ENCODE measurements at places on chromosomes 5 and 9.

- no peak for DNase-seq
These were observed 13.1 kb downstream of the PAPPA start for GRCh38 chr9:116166713-116167112.

DNA sequence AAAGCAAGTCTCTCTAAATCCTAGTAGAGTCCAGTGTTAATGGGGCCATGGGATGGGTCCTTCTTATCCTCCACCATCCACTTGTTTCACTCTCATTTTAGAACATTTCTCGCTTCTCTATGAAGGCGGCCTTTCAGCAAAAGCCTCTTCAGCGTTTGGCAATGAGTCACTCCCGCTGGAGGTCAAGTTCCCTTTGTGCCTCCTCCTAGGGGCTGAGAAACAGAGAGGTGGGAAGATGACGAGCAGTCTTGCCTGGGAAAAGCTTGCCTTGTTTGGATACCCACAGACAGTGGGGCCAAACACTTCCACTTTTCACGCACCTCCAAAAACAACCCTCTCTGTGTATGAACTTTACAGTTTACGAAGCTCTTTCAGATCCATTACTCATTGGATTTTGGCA, 168.8 kb downstream of the GABBR2 start:
- DNase-seq = no peak

DNA sequence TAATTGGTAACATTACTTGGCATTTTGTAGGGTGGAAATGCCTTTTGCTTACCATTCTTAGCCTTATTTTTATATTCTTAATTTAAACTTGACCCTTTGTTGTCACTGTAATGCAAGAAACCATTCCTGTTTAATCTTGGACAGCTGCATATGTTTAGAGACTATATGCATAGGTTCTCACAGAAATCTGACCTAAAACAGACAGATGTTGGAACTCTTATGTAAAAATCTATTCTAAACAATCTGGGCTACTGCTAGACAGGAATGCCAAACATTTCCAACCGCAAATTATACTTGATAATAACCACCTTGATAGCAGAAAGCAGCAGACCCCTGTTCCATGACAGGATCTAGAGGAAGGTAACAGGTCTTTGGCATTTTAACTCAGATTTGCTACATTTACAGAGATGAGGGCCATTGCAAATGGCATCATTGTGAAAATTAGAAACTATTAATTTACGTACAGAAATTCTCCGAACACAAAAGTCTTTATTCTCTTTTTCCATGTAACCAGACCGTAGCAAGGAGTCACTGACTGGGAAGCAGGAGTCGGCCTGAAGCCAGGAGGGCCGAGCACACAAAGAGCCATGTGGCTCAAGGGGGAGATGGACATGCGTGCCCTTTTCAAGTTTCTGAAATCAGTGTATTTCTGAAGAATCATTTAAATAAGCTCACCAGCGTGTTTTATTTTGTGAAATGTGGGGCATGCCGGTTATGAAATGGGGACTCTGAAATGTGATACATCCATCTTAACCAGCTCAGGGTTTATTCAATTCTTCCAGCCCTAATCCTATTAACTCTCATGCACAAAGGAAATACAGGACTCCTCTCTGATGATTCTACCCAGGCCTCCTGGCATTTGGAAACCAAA, 139.3 kb downstream of the AOPEP start:
- DNase-seq = peak; percentile 53

GRCh38 chr5:58922461-58923171, 339.7 kb downstream of the RAB3C start:
- peak; percentile 38 for DNase-seq

DNA sequence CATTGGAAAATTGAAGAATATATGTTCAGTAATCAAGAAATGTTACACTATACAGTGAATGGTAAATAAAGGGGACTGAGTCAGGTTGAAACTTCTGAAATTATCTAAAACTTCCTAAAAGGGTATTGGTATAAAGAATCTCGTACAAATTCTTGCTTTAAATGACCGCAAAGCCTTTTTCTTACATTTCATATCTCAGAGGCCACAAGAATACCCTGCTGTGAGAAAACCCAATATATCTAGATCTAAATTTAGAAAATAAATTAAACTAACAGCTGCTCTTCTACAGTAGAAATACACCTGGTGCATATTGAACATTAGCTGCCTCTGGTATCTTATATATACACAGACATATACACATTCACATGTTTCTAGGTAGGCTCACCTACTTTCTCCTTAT, 221.7 kb downstream of the PCSK5 start:
- DNase-seq = no peak

DNA sequence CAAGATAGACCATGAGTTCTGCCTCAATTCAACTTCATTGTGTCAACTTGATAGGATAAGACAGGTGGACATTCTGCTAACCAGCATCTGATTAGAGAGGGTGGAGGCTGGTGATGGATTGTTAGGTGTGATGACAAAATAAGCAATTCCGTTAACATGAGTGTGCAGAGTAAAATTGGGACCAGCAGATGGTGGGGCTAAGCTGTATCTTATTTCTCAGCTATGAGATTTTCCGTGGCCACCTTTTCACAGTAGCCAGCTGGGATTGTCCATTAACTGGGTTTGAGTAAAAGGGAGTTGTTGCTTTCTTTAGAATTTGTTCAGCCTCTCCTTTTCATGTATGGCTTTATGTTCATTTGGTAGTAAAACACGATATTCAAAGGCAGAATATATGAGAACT, 28.8 kb upstream of the TAL2 start:
- no peak for DNase-seq

DNA sequence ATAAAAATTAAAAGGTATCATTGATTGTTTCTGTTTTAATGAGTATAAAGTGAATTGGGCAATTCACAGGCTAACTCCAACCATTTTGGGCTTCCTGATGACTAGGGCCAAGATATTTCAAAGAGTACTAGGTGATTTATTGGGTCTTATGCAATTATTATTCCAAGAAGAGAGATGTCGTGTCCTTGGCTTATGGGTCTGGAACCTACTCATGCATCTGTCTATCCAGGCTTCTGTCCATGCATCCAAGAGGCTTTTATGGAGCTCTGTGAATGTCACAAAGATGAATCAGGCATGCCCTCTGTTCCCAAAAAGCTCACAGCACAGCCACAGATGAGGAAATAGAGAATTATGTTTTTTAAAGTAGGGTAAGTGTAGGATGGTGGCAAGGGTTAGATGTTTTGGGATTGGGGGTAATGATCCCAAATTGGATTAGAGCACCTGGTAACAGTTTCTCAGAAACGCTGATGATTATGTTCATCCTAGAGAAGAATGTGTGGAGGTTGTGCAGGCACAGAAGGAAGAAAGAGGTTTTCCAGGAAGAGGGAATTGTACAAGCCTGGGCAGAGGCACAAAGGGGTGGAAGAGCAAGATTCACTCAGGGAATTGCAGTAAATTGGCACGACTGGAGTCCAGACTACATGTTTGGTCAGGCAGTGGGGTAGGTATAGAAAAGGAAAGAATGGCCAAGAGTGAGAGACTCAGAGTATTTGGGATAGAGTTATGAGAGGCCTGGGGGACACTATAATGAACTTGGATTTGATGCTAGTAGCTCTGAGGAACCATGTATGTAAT, 83.0 kb upstream of the TNC start:
- DNase-seq = no peak

- no peak for DNase-seq
These were observed 17.6 kb downstream of the NDUFS6 start for GRCh38 chr5:1818784-1819183.

DNA sequence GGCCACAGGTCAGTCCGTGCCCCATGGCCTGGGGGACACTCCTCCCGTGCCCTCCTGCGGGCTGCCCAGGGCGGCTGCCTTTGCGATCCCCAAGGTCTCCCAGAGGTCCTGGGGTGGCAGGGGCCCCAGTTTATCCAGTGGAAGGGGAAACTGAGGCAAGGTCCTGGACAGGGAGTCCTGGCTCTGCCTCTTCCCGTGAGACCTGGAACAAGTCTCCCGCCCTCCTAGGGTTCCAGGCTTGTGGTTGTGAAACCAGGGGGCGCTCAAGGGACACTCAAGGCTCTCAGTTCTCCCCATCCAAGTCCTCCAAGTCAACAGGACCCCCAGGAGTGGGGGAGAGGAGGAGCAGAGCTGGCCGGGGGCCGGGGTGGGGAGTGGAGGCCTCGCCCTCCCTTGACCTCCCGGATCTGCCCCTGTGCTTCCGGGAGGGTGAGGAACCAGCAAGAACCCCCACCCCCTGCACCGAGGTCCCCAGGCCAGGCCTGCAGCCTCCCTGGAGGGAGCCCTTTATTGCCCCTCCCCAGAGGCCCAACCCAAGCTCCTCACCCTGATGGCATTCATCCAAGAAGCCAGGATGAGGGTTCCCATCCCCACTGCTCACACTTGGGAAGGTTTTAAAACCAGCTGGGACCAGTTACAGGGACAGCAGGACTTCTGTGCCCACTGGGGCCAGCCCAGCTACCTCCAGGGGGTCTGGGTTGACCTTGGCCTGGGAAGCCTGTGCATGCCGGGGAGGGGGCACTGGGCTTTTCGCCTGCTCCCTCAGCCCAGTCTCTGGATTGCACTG, 24.7 kb upstream of the TMEM250 start:
- peak; percentile 12 for DNase-seq

- no peak for DNase-seq
These were observed 70.7 kb downstream of the LNPEP start for GRCh38 chr5:97006454-97007060.

DNA sequence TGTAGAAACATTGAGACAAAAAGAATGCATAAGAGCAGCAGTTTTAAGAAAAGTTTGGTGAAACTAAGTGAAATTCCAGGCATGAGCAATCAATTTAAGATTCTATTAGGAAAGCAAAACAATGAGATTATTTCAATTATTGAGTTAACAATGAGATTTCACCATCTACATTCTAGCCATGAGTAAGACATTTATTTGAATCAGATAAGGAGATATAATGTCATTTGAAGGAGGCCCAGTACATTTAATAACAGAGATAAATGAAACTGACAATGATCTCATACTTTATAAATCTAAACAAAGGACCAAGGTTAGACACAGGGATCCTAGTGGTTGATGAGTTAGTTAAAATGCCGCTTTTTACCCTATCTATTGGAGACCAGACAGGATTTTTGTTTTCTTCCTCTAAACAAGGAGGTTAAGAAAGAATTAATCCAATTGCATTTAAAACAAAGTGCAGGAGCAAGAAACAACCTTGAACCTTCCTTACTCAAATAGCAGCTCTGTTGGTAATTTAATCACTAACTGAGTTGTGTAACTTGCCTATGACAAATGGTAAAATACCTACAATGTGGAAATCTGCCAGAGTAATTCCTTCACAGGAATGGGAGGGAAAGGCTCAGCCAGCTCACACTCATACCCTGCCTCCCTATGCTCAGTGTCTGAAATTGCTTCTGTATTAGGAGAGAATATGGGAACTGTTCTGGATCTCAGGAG, 103.5 kb upstream of the NR3C1 start:
- DNase-seq = no peak

GRCh38 chr5:148085977-148086705, 22.4 kb downstream of the SPINK5 start:
- no peak for DNase-seq

GRCh38 chr9:127087411-127087810, 35.0 kb downstream of the ANGPTL2 start:
- DNase-seq = peak; percentile 24

GRCh38 chr5:68181039-68181599, 34.4 kb upstream of the PIK3R1 start:
- no peak for DNase-seq

GRCh38 chr5:135745897-135746500, 88.5 kb upstream of the SLC25A48 start:
- no peak for DNase-seq

GRCh38 chr5:18967637-18968036, 1020.4 kb downstream of the CDH18 start:
- no peak for DNase-seq

DNA sequence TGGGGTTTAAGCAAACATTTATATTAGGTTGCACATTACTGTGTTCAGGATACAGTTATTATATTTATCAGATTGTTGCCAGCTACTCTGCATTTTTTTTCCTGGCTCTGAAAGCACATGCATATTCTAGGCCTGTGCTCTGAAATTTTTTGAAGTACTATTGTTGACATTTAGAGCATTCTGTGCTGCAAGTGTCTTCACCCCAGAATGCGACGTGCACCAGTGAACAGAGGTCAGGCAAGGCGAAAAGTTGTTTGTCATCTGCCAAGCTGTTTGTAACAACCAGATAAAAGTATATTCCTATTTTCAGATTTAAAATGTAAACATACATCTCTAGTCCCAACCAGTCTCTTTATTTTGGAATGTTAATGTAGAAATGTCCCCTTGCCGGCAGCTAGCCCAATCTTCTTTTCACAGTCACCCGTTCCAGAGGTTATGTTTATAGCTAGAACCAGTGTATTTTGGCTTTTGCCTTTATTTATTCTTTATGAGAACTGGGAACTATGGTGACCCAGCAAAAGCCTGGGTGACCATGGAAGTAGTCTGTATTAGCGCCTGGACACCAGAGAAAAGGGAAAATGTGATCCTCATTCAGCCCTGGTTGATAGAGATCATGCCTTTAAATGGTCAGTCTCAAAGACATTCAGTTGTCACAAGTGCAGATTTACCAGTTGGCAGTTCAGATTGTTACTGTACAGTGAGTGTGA, 84.6 kb downstream of the NDUFAF2 start:
- no peak for DNase-seq

- no peak for DNase-seq
These were observed 50.1 kb upstream of the PWWP2A start for GRCh38 chr5:160169326-160169725.

DNA sequence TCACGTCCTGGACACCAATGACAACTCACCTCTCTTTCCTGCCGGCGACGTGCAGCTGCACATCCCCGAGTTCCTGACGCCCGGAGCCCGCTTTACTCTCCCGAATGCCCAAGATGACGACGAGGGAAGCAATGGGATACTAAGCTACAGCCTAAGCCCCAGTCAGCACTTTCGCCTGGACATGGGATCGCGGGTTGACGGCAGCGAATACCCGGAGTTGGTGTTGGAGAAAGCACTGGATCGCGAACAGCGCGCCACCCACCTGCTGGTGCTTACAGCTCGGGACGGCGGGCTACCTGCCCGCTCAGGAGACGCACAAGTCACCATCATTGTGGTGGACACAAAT, 1.1 kb downstream of the PCDHAC1 start:
- no peak for DNase-seq

DNA sequence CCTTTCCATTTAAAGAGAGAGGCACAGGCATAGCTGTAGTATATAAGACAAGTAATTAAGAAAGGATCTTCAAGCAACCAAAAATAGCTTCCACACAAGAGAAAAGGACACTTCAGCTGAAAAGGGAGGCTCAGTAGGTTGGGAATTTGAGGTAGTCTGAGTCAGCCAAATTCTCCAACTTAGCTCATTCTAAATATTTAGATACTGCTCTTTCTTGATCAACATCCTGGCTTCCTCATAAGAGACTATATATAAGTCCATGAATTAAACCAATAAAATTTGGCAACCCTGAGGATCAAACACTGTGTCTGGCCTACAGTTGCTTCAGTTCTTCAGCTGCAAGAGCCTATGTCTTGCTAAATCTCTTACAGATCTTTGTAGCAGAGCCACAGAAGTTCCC, 17.8 kb downstream of the HINT1 start:
- DNase-seq = no peak

- DNase-seq = no peak
These were observed 4.2 kb downstream of the DOCK2 start for GRCh38 chr5:169641253-169641652.

- no peak for DNase-seq
These were observed 1651.5 kb downstream of the EFNA5 start for GRCh38 chr5:106019261-106019660.
